Inflammatory macrophage (primary cell): ENCODE measurements at places on chromosomes 3 and 15.

GRCh38 chr3:55691141-55691540 is 204.0 kb upstream of the WNT5A start:
- DNase-seq, result no peak

- no peak for DNase-seq
Measured at GRCh38 chr3:88235102-88235501, 85.3 kb downstream of the C3orf38 start.

- DNase-seq, result no peak
Measured at GRCh38 chr15:88628018-88628654, 7.0 kb downstream of the AEN start.

GRCh38 chr3:81601707-81602305 is 159.6 kb downstream of the GBE1 start:
- DNase-seq, result no peak

- no peak for DNase-seq
Measured at GRCh38 chr3:5791558-5791957, 604.1 kb downstream of the EDEM1 start.

- no peak for DNase-seq
Measured at GRCh38 chr3:145604851-145605250, 556.1 kb downstream of the PLOD2 start.

DNA sequence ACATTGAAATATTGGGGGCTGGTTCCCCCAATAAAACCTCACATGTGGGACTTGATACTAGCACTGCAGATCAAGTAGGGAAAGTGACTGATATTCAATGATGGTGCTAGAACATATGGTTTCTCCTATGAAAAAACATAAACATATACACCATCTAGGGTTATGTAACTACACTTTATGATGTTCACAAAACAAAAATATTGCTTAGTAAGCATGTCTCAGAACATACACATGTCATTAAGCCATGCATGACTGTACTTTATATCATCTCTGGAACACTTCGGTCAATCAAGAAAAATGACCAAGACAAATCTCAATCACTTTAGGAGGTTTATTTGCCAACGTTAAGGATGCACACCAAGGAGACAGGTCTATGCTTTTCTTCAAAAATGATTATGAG is 57.4 kb downstream of the ZNF717 start:
- DNase-seq, result no peak

DNA sequence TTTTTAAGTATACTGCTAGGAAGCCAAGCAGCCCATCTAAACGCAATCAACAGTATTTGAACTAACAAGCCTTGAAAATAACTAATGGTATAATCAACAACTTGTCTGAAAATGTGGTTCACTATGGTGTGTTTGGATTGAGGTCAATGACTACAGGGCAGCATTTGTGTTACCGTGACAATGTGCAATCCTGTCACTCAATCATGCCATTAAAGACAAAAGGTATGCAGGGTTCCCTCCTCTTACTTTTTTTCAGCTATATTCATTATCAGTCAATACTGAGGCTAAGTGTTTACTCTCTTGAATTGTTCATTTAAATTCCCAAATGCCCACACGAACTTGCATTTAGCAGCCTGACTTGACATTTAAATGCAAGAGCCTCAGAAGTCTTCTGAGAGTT is 1099.3 kb upstream of the EPHA6 start:
- DNase-seq, result no peak
